Stimulated activated CD8-positive, alpha-beta memory T cell treated with anti-CD3 and anti-CD28 coated beads, Interleukin-4, amount 100 ng/mL, for 1 hour (primary cell): ENCODE measurements at places on chromosomes 2 and 18.

DNA sequence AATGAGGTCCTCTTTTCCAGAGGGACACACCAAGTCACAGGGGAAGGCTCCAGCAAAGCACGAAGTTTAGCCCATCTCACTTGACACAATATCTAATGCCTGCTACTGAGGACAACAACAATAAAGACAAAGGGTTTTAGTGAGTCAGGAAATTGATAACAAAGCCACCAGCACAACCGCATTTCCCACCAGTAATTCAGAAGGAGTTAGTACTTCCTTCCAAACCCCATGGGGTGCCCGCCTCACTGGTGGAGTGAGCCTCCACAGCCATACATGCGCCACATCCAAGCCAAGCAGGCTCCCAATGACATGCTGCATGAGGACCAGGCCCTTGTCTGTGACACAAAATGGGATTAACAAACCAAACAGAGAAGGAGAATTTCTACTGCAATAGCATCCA is 40.1 kb downstream of the MRPL35 start:
- no peak for DNase-seq

DNA sequence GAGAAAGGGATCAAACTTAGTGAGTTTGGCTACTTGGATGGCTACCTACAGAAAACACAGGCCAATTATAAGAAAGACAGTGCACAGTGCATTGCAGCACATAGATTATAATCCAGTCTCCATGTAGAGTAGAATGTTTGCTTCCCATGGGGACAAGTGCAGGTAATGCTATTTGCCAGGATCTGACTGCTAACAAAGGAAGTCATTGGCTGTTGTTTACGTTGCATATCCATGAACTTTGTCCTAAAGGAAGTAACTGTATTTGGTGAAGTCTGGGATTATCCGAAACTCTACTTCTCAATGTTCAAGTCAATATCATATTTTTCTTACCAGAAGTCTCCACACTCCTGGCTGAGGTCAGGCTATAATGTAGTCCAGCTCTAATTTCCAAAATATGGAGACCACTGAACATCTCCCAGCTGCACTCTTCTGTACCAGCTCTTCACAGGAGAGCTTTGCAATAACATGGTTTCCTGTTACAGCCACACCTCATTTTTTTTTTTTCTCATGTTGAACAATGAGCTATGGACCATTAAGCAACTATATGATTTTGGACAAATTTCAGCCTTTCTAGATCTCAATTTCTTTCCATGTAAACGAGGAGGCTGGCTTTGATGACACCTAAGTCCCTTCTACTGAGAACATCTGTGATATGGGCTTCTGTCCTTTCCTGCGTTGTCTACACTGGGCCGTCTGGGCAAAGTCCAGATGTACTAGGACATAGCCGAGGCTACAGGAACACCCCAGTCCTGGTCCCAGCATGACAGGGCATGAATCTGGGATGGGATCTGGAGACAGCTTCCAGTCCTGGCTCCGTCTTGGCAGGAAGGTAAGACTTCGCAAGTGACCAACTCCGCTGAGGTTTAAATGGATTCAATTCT is 154.8 kb downstream of the LAMA1 start:
- no peak for DNase-seq

- DNase-seq, result no peak
These were observed 406.1 kb upstream of the NRP2 start for GRCh38 chr2:205276116-205276777.

GRCh38 chr2:144403933-144404332 is 116.0 kb downstream of the ZEB2 start:
- DNase-seq, result no peak
